NAMALWA (cell line): ENCODE measurements at places on chromosomes 12 and 14.

GRCh38 chr12:121085506-121086353 lies 46.7 kb upstream of the OASL start:
- DNase-seq: no peak

DNA sequence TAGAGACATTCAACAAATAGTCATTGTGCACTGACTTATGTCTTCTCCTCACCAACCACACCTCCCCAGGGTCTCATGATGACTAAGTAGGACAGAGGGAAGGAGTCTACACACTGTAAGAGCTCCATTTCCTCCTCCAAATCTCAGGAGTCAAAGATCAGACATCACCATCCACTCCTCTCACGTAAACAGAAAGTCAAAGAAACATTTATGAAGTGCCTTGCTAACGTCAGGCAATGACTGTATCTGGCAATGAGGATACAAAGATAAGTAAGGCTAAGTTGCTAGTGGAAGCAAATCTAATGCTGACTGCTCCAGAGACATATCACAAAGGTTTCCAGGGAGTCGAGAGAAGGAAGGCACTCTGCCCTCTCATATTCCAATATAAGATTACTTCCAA lies 88.9 kb downstream of the SLC2A13 start:
- DNase-seq: no peak

GRCh38 chr14:75514673-75515628 lies 7.3 kb upstream of the BATF start:
- peak; percentile 39 for DNase-seq

DNA sequence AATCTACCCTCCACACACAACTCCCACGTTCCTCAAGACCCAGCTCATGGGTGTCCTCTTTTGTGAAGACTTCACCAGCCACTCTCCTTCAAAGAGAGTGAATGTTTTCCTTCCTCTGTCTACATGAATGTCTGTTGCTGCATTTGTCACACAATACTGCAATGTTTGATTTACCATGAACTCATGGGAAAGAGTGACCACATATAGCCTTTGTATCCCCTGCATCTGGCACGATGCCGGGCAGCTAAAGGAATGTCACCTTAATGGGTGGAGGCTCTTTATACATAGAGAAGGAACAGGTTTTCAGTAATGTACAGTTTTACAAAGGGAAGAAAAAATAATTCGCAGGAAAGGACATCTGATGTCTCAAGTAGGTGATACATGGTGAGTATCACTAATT lies 12.1 kb upstream of the BCDIN3D start:
- no peak for DNase-seq

- no peak for DNase-seq
Observed at GRCh38 chr14:96086032-96086431, 46.9 kb downstream of the C14orf132 start.

DNA sequence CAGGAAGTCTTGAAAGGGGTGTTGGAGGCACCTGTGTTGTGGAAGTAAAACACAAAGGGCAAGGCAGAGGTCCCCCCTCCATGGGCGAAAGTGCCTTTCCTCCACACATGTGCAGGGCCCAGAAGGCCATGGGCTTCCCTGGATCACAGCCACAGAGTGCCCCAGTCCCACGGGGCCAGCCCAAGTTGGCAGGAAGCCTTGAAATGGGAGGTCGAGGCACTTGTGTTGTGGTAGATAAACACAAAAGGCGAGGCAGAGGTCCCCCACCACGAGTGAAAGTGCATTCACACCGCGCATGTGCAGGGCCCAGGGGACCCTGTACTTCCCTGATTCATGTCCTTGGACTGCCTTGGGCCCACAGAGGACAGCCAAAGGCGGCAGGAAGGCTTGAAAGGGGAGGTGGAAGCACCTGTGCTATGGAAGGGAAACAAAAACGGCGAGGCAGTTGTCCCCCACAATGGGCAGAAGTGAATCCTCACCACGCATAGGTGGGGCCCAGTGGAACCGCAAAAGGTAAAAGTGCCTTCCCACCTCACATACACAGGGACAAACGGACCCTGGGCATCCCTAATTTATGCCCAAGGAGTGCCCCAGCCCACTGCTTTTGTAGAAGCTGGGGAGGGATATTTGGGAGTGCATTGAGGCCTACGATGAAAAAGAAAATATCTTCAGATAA lies 585.4 kb downstream of the ALG10 start:
- DNase-seq: no peak
